ENCODE measurements at places on chromosomes 1 and 21.

DNA sequence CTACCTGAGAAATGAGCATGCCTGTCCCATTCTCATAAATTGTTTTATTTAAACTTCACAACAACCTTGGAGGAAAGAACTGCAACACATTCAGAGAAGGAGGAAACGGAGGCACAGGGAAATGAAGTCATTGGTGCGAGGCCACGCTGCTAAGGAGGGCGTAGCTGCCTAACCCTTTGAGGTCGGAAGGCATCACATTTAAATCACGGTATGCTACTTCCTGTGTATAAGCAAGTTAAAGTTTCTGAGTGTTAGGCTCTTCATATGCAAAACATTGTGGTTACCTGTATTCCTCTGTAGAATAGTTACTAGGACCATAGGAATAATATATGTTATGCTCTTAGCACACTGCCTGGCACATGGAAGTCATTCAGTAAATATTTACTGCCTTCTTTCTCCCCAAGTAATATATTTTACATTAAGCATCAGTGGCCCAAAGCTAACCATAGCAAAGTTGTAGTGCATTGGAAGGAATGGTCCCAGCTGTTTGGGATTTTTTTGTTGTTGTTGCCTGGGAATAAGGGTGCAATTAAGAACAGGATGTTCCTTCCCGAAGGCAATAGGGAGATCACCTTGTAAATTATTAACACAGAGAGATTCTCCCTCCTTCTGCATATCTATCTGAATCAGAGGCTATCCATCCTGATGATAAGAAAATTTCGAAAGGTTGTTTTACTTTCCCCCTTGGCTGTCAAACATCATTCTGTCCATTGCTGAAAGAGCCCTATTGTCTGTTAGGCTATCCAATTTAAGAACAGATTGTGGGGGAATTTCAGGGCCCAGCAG is 192.2 kb upstream of the C8B start:
- no peak for DNase-seq

GRCh38 chr21:35159881-35160280 is 110.8 kb upstream of the RUNX1 start:
- peak; percentile 86 for DNase-seq

- no peak for DNase-seq
These were observed 112.1 kb downstream of the TLR5 start for GRCh38 chr1:223030871-223031400.

DNA sequence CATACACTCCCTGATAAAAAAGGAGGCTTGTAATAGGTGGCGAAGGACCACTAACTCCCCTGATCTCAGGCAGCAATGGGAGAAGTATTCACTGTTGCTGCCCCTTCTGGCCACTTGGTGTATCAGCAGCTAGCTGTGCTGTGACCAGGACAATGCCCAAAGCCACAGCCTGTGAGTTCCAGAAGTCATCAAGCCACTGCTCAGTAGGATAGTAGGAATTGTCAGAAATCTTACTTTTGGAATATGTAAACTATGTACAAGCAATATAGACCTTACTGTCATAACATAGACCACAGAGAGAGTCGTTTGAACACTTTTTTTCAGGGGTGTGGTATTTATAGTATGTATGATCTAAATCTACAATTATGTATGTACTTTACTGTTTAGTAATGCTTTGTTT is 248.3 kb upstream of the CAMK1G start:
- DNase-seq = peak; percentile 18

DNA sequence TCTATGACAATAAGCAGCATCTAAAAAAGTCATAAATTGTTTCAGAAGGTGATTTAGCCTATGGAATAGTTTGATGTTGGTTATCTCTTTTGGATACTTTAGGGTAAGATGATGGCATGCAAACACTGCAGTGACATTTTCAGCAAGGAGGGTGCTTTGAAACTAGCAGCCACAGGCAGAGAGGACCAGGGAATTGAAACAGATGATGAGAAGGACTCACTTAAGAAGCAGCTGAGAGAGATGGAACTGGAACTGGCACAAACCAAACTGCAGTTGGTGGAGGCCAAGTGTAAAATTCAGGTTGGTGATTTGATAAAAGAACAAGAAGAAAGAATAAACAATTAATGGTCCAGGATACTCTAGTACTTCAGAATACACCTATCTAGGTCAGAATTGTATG is 11.2 kb upstream of the CACYBP start:
- no peak for DNase-seq

Data from fibroblast of lung (primary cell).